Activated CD8-positive, alpha-beta T cell treated with anti-CD3 and anti-CD28 coated beads, Interleukin-2, amount 10 ng/mL, durations not matched to agents 7 days and 5 days (primary cell): ENCODE measurements at places on chromosomes 2 and 18.

DNA sequence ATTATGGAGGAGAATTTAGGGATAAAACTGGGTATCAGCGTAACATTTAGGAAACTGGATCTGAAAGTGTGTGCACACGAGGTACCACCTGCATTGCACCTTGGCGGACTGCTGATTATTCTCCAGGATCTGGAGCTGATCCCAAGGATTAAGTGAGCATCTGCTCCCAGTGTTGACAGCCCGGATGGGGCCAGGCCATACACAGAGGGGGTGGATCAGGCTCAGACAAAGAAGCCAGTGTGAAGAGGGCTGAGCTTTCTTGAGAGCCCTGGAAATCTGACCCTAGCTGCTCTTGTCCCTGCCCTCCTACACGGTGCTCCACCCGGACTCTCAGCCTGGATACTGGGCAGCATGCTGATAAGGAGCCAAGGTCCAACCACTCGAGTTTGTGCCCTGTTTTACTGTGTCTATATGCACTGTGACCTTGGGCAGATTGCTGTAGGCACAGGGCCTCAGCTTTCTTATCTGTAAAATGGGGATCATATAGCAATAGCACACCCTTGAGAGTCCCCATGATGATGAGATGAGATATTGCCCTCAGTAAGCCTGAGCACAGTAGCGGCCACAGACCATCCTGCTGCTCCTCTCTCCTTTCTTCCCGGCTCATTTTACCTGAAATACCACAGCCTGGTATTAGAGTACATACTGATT is 396.8 kb upstream of the CELF4 start:
- no peaks in the 10 kb centered on the region for H3K4me1 ChIP-seq
- DNase-seq, result no peak
- H3K27me3 ChIP-seq, result no peaks in the 10 kb centered on the region
- H3K27ac ChIP-seq, result no peak overlapping the region
- no peaks in the 10 kb centered on the region for H3K36me3 ChIP-seq

DNA sequence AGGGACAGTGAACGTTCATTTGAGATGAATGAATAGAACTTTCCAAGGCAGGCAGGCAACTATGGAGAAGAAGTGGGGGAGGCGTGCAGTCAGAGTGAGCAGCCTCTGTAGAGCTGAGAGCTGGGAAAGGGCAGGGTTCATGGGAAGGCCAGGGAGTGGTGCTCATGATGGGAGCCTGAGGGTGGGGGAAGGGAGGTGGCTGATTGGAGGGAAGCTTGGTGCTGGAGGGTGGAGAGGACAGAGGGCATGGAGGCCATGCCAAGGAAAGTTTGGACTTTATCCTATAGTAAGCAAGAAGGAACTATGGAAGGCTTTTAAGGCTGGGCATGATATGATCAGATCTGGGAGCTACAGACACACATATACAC is 47.6 kb upstream of the LGALSL start:
- H3K36me3 ChIP-seq, result no peaks in the 10 kb centered on the region
- peaks cover 7% of the 10 kb centered on the region for H3K27me3 ChIP-seq
- no peak overlapping the region for H3K27ac ChIP-seq

DNA sequence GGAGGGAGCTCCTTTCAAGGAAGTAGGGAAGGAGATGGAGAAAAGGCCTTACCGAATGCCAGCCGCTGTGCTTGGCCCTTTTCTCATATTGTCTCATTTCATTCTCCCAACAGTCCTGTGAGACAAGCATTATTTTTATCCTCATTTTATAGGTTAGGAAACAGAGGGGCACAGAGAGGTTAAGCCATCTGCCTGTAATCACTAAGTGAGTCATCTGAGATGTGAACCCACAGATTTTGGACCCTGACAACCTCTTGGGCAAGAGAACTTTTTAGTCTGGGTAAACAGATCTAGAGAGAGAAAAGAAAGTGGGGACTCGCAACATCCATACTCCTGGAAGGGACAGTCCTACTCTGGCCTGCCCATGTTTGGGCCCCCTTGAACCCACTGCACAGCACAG is 91.7 kb upstream of the LCLAT1 start:
- no peaks in the 10 kb centered on the region for H3K36me3 ChIP-seq
- no peak overlapping the region for H3K4me3 ChIP-seq
- H3K27me3 ChIP-seq, result no peaks in the 10 kb centered on the region
- H3K27ac ChIP-seq, result no peak overlapping the region
- H3K4me1 ChIP-seq, result peaks cover 6% of the 10 kb centered on the region

GRCh38 chr2:162320864-162321517 is 2.5 kb upstream of the IFIH1 start:
- peaks cover 38% of the 10 kb centered on the region for H3K4me1 ChIP-seq
- no peak for DNase-seq
- H3K4me3 ChIP-seq, result no peak overlapping the region
- peaks cover 13% of the 10 kb centered on the region for H3K36me3 ChIP-seq

DNA sequence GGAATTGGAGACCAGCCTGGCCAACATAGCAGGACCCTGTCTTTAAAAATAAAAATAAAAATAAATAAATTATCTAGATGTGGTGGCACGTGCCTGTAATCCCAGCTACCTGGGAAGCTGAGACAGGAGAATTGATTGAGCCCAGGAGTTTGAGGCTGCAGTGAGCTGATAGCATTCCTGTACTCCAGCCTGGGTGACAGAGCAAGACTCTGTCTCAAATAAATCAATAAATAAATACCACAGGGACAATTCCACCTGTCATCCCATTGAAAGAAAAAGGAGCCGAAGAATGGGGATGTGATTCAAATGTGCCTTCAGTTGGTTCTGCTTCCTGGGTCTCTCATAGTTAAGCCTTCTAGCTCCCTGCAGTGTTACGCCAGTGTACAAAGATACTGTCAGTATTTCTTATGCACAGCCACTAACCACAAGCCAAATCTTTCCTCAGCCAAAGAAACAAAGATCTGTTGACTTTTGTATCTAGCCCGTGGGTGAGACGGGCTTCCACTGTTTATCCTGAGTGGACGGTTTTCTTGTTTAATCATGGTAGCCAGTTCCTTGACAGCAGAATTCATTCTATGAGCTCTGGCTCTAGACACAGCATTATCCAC is 12.6 kb downstream of the LGALSL start:
- H3K27ac ChIP-seq, result no peak overlapping the region
- DNase-seq, result no peak
- H3K4me3 ChIP-seq, result no peak overlapping the region

- no peak overlapping the region for H3K4me3 ChIP-seq
- peaks cover 20% of the 10 kb centered on the region for H3K36me3 ChIP-seq
- no peak for DNase-seq
- H3K27me3 ChIP-seq, result no peaks in the 10 kb centered on the region
Measured at GRCh38 chr2:23836505-23836904, 90.4 kb downstream of the ATAD2B start.

- H3K27me3 ChIP-seq, result no peaks in the 10 kb centered on the region
- H3K4me1 ChIP-seq, result peaks cover 27% of the 10 kb centered on the region
- H3K36me3 ChIP-seq, result peaks cover 2% of the 10 kb centered on the region
- DNase-seq, result no peak
- no peak overlapping the region for H3K27ac ChIP-seq
Measured at GRCh38 chr18:49175071-49175470, 224.3 kb upstream of the SMAD7 start.

GRCh38 chr2:30756051-30756719 is 51.1 kb downstream of the CAPN13 start:
- H3K36me3 ChIP-seq, result no peaks in the 10 kb centered on the region
- H3K27me3 ChIP-seq, result peaks cover 4% of the 10 kb centered on the region
- H3K27ac ChIP-seq, result no peak overlapping the region
- no peak overlapping the region for H3K4me3 ChIP-seq
- DNase-seq, result no peak

DNA sequence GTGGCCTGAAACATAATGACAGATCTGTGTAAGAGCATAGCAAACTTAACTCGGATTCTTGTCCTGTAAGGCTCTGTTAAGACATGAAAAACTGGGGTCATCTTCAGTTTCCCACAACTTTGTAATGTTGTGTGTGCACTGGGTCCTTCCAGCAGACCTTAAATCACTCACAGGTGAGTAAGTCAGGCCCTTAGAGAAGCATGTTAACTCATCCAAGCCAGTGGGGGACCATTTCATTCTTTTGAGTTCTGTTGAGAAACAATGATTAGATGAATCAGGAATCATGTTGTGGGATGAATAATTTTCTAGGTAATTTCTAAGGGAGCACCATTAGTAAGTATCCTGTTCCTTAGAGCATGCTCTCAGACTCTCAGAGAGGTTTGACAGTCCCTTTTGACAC is 167.1 kb downstream of the ESCO1 start:
- no peaks in the 10 kb centered on the region for H3K4me1 ChIP-seq
- H3K27me3 ChIP-seq, result peaks cover 9% of the 10 kb centered on the region
- no peak overlapping the region for H3K27ac ChIP-seq
- H3K4me3 ChIP-seq, result no peak overlapping the region

- no peaks in the 10 kb centered on the region for H3K36me3 ChIP-seq
- H3K4me1 ChIP-seq, result no peaks in the 10 kb centered on the region
- DNase-seq, result no peak
Measured at GRCh38 chr18:44186001-44186400, 494.7 kb upstream of the SETBP1 start.

- H3K4me1 ChIP-seq, result peaks cover 5% of the 10 kb centered on the region
- no peak overlapping the region for H3K4me3 ChIP-seq
- peaks cover 11% of the 10 kb centered on the region for H3K36me3 ChIP-seq
- no peak overlapping the region for H3K27ac ChIP-seq
- H3K27me3 ChIP-seq, result no peaks in the 10 kb centered on the region
Measured at GRCh38 chr2:219287580-219288265, 8.6 kb downstream of the DNAJB2 start.

- DNase-seq, result no peak
- H3K4me1 ChIP-seq, result peaks cover 39% of the 10 kb centered on the region
- H3K36me3 ChIP-seq, result peaks cover 16% of the 10 kb centered on the region
- H3K27ac ChIP-seq, result no peak overlapping the region
Measured at GRCh38 chr2:96140941-96141623, 2.8 kb upstream of the ASTL start.

DNA sequence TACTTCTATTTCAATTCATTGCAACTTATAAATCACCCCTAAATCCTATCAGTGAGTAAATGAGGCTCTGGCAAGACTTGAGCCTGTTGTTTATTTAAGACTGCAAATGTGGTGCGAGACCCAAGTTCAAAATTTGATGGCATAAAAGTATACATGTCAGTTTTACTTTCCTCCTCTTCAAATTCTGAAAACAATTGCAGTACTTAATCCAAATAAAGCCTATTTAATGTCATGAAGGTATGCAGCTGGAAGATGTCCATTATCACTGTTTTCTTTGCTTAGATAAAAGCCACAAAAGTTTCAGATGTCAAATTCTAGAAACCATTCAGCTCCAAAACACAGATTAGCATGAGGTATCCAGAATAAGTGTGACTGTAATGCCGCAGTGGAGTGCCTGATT is 3.3 kb downstream of the APCDD1 start:
- peaks cover 4% of the 10 kb centered on the region for H3K4me1 ChIP-seq
- H3K27ac ChIP-seq, result no peak overlapping the region
- no peaks in the 10 kb centered on the region for H3K36me3 ChIP-seq
- peaks cover 45% of the 10 kb centered on the region for H3K27me3 ChIP-seq
- H3K4me3 ChIP-seq, result no peak overlapping the region

DNA sequence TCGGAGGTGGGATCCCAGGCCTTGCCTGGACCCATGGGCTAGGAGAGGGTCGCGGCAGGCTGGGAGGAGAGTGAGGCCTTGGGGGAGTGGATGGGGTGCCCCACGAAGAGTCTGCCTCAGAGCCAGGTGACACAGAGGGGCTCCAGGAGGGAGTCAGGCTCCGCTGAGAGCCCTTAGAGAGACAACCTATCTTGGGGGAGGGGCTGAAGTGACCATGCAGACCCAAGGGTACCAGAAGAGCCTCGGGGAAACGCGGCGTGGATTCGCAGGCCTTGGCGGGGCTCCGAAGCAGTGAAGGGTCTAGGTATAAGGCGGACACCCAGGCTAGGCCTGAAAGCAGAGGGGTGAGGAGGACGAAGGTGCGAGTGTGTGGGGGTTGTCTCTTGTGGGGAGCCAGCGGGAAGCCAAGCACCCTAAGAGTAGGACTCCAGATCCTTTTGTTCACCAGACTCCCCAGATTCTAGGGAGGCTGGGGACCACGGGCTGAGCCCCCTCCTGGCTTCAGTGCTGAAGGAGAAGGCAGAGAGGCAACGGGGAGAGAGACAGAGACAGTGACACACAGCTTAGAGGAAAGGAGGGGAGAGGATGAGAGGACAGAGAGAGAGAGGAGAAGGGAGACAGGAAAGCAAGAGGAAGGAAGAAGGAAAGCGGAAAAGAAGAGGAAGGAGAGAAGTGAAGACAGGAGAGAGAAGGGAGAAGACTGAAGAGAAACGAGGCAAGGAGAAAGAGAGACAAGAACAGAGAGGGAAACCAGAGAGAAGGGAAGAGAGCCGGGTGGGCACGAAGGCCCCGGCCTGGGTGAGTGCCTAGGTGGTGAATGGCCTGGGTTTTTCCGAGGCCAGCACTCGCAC is 1.1 kb upstream of the HOXD11 start:
- H3K4me3 ChIP-seq, result peak overlapping the region; percentile 33
- peaks cover 10% of the 10 kb centered on the region for H3K4me1 ChIP-seq
- peaks cover 80% of the 10 kb centered on the region for H3K27me3 ChIP-seq
- peaks cover 6% of the 10 kb centered on the region for H3K36me3 ChIP-seq
- H3K27ac ChIP-seq, result peak overlapping the region; percentile 74

DNA sequence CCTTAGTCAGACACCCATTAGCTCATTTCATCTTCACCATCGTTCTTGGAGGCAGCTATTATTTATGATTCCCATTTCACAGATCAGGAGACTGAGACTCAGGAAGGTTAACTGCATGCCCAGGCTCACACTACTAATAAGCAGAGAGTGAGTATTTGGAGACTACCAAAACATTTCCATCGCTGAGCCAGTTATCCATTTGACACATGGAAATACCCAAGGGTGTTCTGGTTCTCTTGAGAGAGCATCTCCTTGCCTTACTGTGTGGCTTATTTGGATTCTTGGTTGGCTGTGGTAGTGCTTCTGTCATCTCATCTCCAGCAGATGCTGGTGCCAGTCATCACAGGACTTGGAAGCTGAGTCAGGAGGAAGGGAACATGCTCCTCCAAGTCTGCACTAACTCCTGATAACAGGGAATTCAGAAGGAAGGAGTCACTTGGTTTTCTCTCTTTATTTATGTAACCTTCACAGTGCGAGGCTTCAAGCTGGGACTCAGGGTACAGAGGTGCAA is 55.2 kb downstream of the RASGRP3 start:
- no peak for DNase-seq
- no peaks in the 10 kb centered on the region for H3K27me3 ChIP-seq
- H3K4me1 ChIP-seq, result peaks cover 5% of the 10 kb centered on the region
- peaks cover 6% of the 10 kb centered on the region for H3K36me3 ChIP-seq
- no peak overlapping the region for H3K27ac ChIP-seq
